Frontal cortex (tissue), 4 donors: ENCODE measurements at places on chromosomes 7 and 10. TPM values are rescaled to one million over a fixed set of nuclear protein-coding genes. Genes with fewer than 3 reads are reported as not detected.

GRCh38 chr10:33509231-33509831 is 174.9 kb upstream of the NRP1 start:
- DNase-seq = no peak

DNA sequence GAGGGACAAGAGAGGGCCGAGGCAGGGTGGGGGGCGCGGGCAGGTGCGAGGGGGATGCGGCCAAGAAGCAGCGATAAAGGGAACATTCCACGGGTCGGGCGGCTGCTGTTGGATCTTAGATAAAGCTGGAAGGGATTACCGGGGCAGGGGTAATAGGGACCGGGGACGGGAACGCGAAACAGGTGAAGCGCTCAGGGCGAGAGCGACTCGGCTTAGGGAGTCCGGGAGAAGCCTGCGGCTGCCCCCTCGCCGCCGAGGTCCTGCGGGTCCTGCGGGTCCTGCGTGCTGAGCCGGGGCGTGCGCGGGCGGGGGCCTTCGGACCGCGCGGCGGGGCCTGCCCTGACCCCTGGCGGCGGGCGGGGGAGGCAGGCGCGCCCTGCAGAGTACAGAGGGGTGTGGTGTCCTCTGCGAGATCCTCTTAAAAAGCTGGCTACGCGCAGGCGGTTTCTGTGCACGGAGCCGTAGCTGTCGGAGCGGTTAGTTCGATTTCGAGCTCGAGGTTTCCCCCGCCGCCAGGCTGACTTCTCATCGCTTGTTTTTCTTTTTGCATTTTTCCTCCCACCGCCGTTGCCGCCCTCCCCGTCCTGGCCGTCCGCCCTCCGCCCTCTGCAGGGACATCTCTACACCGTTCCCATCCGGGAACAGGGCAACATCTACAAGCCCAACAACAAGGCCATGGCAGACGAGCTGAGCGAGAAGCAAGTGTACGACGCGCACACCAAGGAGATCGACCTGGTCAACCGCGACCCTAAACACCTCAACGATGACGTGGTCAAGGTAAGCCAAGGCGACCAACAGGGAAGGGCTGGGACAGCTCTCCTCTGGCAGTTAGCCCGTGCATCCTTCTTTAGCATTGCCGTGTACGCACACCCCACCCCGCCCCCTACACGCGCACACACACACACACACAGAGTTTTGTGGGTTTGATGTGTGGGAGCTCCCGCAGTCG is 1.4 kb downstream of the CAV1 start:
- peak; percentile 79 for DNase-seq

DNA sequence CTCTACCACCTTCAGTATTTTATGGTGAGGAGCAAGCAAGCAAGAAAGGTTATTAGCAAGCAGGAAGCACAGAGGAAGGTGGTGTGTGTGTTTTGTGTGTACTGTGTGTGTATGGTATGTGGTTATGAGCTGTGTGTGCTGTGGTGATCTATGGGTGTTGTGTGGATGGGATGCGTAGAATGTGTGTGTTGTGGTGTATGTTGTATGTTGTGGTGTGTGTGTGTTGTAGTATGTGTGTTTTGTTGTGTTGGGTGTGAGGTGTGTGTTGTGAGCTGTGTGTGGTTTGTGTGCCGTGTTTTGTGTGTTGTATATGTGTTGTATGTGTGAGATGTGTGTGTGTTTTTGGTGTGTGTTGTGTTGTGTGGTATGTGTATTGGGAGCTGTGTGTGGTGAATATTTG is 16.8 kb upstream of the IGFBP3 start:
- DNase-seq = no peak

- peak; percentile 49 for DNase-seq
Observed at GRCh38 chr10:79311581-79312407, 35.5 kb upstream of the PPIF start.

DNA sequence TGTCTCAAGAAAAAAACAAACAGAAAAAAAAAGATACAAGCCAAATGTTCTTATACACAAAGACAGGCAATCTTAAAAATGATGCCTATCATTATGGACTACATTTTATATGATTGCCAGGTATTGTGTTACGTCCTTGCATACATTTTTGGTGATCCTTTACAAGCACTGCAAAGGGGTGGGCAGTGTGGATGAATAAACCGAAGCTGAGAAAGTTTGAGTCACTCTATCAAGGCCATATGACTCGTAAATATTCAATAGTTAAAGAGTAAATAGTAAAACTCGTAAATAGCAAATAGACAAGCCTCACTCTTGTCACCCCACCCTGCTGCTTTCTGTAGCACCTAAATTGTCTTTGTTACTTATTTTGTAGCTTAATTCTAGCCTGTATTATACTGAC is 326.2 kb downstream of the FRMD4A start:
- no peak for DNase-seq

DNA sequence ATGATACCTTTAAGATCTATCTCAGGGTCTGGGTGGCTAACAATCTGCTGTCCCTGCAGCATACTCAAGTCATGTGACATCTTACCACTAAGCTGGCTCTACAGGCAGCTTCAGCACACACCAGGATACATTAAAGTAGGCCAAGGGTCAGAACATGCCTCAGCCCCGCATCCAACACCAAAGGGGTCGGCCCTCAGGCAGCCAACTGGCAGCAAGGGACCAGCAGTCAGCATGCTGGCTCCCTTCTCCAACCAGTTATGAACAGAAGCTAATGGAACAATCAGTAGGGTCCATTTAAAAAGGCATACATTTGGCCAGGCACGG is 37.1 kb downstream of the FAM53B start:
- DNase-seq = no peak

- DNase-seq = no peak
Observed at GRCh38 chr10:4549139-4549653, 276.8 kb upstream of the AKR1E2 start.

Gene PRSS37
- total RNA-seq = not detected

DNA sequence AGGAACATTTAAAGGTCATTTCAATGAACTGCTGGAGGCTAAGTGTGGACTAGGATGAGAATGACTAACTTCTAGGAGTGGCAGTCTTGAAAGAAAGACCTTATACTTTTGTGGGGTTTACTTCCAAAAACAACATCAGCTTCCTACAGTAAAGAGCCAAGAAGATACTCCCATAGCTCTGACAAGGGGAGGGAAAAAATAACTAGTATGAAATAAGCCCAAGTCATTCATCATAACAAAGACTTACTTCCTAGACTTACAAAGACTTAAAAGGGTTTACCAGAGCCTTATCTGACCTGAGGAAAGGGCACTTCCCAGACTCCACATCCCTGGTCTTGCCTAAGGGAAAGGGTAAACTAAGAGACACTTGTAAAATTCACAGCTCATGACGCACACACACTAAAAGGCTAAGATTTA is 31.7 kb downstream of the ARHGAP12 start:
- DNase-seq = no peak

- peak; percentile 34 for DNase-seq
Observed at GRCh38 chr7:43112459-43112940, at the start of gene HECW1. HECW1 (plus strand) TSS chr7:43112647; CDS start chr7:43243906, 131,259 bp downstream.

Gene ICA1
- total RNA-seq = 42.4 TPM

Gene ACHE
- 11.0 TPM for total RNA-seq

Gene ZYX
- 4.5 TPM for total RNA-seq

- no peak for DNase-seq
Observed at GRCh38 chr10:99534939-99535763, 2.4 kb downstream of the NKX2-3 start.

Gene TCAF2
- under 0.01 TPM for total RNA-seq

Gene OTUD1
- 16.7 TPM for total RNA-seq

DNA sequence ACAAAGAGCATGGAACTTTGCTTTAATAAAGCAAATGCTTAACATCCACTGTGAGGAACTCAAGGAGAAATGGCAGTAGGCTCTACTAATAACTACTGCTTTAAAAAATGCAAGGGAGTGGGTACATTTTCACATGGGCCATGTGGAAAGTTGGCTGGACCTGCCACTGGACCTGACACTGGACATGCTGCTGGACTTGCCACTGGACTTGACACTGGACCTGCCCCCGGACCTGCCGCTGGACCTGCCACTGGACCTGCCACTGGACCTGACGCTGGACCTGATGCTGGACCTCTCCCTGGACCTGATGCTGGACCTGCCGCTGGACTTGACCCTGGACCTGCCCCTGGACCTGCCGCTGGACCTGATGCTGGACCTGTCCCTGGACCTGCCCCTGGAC is 32.6 kb downstream of the DIP2C start:
- DNase-seq = no peak

DNA sequence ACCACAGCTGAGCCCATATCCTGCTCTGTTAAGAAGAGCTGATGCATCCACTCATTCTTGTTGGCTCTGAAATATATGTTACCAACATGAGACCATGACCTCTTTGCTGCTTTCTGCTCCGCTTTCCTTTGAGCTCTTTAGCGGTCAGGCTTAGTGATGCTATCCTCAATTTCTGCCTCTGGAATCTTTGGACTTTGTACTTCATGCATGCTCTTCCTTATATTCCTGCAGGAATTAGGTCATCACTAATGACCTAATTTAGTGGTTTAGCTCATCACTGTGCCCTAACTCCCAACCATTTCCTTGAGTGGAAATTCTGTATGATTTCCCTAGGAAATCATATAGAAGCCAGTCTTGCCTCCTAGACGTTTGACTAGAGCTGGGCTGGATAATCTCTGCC is 119.5 kb downstream of the AOAH start:
- no peak for DNase-seq

DNA sequence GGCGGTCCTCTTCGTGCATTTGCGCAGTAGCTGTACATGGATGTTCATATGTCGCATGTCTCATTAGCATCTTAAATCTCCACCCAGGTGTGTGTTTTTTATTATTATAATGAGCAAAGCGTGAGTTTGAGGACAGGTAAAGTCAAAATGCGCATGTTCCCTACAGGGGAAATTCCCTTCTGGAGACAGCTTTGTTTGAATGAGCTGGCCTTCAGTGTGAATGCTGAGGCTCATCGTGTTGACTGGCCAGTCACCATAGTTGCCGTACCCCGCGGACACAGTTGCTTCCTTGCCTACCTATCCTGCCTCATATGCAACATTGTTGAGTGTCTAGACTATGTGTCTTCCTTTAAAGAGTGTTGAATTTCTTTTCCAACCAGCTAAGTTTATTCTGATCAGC is 13.6 kb downstream of the LYZL1 start:
- no peak for DNase-seq

Gene SSC4D
- 1.6 TPM for total RNA-seq

Gene KLLN
- total RNA-seq = 0.82 TPM

Gene ODAD2
- total RNA-seq = 0.82 TPM

- DNase-seq = no peak
Observed at GRCh38 chr10:3749011-3749410, 36.0 kb downstream of the KLF6 start.

GRCh38 chr10:104038537-104038936 is 47.1 kb downstream of the COL17A1 start:
- DNase-seq = no peak

Gene NAT16
- 0.82 TPM for total RNA-seq

Gene HOXA4
- total RNA-seq = not detected

- no peak for DNase-seq
Observed at GRCh38 chr7:135186261-135186540, 15.7 kb upstream of the CYREN start.
